ENCODE measurements at places on chromosomes 1 and 21.

DNA sequence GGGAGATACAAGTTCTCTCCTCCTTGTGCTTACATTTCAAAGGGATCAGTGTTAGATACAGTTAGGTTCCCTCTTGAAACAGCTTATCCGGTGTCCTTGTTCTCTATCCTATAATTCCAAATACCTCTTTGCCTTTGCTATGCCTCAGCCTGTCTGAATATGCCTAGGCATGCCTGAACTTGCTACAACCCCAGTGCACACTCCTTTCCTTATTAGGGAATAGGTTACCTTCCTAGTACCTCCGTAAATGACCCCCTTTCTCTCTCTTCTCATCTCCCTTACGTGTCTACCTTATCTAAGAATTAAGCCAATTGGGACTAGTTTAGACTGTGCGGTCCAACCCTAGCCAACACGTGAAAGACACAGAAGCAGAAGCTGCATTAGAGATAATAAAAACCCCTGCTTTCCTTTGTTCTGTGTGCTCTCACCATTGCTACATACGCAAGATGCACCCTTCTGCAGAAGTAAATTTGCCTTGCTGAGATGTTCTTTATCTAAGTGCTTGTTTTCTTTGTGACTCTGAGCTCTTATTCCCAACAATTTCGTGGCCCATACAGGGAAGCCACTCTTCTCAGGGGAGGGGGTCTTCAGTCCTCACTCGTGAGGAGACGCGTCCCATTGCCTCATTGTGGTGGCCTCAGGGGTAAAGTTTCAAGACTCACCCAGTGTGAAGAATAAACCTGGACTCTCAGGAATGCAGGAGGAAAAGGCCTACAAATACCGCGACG, 802.1 kb downstream of the PLA2G4A start:
- no peak for DNase-seq

- DNase-seq = no peak
These were observed 54.1 kb downstream of the LDLRAD2 start for GRCh38 chr1:21865943-21866706.

DNA sequence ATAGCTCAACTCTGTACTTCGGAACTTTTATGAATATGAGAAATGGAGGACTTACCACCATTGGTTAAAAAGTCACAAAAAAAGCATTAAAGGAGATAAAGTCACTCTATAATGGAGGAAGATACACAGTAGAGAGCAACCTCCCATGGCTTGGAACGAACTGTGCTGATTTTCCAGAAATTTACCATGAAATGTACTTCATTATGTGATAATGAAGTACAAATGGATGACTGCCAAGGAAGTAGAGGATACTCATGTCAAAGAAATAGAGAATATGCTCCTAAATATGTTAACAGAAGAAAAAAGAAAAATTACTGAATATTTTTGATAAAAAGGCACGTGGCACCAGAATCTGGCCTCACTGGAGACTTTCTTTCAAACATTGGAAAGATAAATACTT, 23.6 kb upstream of the PLA2G2E start:
- no peak for DNase-seq

DNA sequence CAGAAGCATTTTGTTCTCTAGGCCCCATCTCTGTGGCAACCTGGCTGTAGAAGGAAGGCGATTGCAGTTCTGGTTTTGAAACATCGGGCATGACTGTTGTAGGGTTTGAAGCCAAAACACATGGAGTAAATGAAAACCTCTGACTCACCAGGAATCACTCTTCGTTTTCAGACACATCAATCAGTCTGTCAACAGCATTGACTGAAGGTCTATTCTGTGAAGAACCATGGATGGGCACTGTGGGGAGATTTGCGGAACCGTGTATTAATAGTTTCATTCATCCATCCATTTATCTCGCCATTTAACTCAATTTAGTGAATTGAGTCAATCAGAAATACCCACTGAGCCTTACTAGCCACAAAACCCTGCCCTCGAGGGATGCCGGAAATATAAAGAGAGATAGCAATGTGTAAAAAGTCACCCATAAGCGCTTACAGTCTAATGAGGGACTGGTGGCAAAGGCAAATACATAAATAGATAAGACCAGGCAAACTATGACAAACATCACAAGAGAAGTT, 364.6 kb upstream of the PROX1 start:
- no peak for DNase-seq

DNA sequence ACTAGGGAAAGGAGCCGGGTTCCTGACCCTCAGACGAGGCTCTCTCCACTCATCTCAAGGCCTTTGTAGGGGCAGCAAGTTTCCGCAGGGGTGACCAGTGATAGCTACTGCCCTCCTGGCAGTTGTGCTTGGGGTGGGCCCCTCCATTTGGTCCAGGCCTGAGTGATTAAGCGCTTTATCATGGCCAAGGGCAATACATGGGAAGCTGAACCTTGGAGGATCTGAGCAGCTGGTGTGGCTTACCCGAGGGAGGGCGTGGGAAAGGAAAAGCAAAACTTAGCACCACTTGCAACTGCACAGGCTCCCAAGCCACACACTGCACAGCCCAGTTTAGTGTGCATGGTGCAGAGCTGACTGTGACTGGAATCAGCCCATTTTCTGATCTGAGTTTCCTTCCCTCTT, 47.8 kb downstream of the GADD45A start:
- DNase-seq = no peak

- peak; percentile 65 for DNase-seq
These were observed 14.9 kb downstream of the AADACL4 start for GRCh38 chr1:12658531-12659453.

DNA sequence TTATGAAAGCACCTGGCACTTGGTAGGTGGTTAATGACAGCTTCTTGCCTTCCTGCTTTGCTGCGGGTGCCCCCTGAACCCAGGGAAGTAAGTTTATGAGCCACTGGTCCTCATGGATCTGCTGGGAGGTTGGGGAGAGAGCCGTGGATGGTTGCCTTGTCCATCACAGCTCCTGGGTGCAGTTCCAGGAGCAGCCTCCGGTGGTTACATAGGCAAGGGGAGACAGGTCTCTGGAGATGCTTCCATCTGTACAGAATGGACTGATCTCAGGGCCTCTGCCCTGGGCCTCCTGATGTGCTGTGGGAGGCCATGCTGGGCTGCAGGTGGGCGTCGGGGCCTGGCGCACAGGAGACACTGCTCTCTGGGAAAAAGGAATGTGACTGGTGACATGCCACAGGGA, 31.6 kb upstream of the ARHGEF10L start:
- no peak for DNase-seq

GRCh38 chr1:68046885-68047658, 3.4 kb downstream of the DIRAS3 start:
- no peak for DNase-seq

DNA sequence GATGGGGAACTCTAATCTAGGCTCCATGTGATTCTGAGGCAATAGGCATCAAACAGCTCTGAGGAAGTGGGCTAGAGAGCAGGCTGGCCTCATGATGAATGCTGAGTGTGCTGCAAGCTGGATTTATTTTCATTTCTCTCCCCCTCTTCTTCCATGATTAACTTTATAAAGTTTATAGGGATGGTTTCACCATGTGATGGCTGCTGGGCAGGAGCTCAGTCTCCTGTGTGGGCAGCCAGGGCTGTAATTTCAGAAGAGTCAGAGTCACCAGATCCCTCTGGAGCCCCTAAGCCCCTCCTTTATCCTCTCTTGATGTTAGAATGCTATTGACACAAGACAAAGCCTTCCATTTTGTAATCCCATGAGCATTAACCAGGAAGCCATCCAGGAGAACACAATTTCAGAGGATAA, 143.6 kb downstream of the CNIH3 start:
- DNase-seq = no peak

DNA sequence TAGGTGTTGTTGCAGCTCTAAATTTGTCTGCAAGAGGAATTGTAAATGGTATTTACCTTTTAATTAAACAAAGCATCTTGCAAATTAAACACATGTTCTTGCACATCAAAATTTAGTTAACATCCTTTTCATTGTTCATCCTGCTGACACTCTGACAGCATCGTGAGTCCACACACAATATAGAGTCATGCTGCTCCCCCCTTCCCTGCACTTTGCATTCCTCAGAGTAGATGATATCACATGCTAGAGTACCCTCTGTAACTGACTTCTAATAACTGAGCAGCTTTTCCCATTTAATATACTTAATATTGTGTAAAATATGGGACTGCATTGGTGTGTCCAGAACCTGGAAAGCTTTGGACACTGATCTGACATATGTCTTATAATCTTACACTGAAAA, 138.8 kb upstream of the DPYD start:
- no peak for DNase-seq

GRCh38 chr21:45359451-45360217, 45.3 kb upstream of the COL18A1 start:
- no peak for DNase-seq

DNA sequence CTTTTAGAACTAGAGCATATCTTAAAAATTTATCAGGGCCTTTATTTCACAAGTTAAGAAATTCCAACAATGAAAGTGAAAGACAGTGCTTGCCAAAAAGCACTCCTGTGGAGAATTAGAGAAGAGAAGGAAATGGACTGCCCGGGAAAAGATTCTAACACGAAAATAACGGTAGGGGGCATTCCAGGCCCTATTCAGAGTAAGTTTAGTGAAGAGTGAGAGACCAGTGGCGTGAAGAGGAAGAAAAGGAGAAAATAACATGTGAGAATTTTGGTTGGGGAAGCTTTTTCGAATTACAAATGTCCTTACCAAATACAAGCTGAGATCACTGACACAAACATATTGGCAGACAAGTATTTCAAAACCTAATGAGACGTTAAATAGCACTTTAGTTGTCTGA, 38.4 kb upstream of the RBM34 start:
- DNase-seq = no peak

GRCh38 chr1:59967780-59968179, 41.2 kb upstream of the CYP2J2 start:
- DNase-seq = no peak

GRCh38 chr1:187442603-187443002, 613.9 kb downstream of the PLA2G4A start:
- DNase-seq = no peak

DNA sequence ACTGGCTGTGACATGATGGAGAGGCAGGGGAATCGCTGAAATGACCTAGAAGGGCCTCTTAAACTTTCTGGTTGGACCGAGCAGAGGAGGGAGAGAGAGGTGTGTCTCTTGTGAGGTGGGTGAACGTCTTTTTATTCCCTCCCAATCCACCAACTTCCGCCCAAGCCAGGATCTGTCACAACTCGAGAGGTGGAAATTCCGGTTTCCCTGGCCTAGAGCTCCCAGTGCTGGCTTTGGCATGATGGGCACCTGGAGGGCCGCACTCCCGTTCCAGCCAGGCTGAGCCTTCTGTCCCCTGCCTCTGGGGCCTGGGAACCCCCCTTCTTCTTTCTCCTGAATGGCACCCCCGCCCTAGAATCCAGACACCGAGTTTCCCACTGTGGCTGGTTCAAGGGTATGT, at the start of gene SEMA4A:
SEMA4A (plus strand) TSS at position 224 of the 400 bp plus-strand sequence. CDS start 994 bp downstream, outside the sequence.
- no peak for DNase-seq

GRCh38 chr21:36859744-36860501, 106.5 kb downstream of the HLCS start:
- peak; percentile 8 for DNase-seq

DNA sequence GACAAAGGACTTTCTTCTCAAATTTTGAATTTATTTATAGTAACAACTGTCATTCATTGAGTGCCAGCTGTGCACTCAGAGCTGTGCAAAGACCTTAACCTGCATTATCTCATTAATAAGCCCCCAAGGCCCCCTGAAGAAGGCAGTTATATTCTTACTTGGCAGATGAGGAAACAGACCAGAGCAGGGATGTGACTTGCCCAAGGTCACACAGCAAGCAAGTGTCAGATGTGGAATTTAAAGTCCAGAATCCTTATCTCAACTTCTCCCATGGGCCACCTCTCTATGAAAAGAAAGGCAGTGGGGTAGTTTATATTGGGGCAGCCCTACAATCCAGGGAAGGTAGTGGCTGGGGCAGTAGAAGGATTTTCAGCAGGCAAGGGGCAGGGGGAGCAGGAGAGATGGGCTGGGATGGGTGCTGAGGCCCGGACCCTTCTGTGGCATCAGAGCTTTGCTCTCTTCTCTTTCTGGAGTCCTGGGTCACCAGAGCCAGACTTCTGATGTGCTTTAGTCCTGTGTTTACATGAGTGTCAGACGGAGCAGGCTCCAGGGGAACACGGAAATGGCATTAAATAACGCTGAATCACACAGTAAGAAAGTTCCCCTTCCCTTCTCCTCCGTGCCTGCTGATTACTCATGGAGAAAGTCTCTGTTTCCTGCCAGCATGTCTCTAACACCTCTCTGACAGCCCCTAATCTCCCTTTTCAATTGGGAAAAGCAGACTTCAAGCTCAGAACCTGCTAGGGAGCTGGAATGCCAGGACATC, 39.5 kb downstream of the EPHB2 start:
- no peak for DNase-seq

DNA sequence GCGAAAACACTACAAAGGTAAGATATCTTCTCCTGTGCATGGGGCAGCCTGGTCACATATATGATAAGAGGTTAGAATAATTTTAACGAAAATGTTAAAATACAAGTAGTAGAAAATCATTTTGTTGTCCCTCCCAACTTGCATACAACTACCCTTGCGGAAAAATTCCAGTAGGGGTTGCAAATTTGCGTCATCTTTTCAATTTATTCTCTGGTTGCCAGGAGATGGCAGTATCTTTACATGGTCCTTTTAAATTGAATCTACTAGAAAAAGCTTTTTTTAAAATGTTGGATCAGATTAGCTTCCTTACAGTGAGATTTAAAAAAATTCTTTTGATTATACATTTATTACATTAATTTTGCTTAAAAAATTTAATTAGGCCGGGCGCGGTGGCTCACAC, 10.9 kb downstream of the S100PBP start:
- DNase-seq = no peak

- no peak for DNase-seq
These were observed 6.8 kb upstream of the ALDH4A1 start for GRCh38 chr1:18908911-18909771.

Measured in stimulated activated CD4-positive, alpha-beta T cell treated with anti-CD3 and anti-CD28 coated beads, Interleukin-1b, Interleukin-23, amount 100 ng/mL, for 4 hours (primary cell).